Upper lobe of right lung (tissue), 1 donor: ENCODE measurements at places on chromosomes 13 and 19.

GRCh38 chr13:107873926-107874325 lies 341.4 kb downstream of the LIG4 start:
- DNase-seq: no peak

- DNase-seq: no peak
Measured at GRCh38 chr13:30107121-30107520, 200.2 kb downstream of the KATNAL1 start.

DNA sequence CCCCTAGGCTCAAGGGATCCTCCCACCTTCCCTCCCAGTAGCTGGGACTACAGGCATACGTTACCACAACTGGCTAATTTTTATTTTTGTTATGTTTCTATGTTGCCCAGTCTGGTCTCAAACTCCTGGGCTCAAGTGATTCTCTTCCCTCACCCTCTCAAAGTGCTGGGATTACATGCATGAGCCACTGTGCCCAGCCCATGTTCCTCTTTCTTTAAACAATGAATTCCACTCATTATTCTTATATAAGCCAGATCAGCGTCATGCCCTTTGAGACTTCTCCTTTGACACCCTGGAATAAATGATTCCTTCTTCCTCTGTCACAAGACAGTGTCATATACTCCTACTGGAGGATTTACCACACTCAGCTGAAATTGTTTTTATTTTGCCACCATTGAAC lies 519.9 kb upstream of the SPRY2 start:
- DNase-seq: no peak

GRCh38 chr19:13152356-13152973 lies 2.3 kb downstream of the IER2 start:
- DNase-seq: no peak

DNA sequence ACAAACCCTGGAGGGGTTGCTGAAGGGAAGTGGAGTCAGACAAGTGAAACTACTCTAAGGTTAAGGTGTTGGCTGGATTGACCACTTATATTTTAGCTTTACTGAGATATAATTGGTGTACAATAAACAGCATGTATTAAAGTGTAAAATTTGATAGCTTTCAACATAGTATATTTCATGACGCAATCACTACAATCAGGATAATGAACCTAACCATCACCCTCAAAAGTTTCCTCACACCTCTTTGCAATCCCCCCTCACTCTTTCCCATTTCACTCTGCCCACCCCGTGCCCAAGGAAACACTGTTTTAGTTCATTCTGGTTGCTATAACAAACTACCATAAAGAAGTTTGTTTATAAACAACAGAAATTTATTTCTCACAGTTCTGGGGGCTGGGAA lies 508.0 kb downstream of the FGF9 start:
- DNase-seq: no peak

DNA sequence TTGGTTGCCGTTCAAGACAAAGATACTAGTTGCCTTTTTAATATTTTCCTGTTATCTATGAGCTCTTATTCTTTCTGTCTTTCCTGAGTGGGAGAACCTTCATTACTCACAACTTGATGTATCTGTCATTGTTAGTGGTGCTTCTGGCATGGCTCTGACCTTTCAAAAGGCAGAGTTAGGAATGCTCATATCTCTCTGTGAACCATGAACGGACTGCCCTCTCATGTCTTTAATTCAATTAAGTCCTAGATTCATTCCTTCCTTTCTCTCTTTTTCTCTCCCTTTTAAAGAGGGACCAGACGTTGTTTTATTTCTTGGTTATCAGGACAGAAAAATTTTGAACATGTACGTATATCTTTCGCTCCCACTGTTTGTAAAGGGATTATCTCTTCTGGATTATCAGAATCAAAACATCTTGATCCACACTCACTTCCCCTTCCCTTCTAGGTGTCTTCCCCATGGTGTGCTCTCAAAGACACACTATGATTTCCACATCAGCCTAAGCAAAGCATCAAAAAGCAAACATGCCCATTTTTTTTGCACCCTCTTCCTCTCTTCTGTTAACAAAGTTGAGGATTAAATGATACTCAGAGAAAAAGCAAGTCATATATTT lies 90.3 kb downstream of the LRCH1 start:
- DNase-seq: no peak
